ENCODE measurements at places on chromosomes 3 and 15.

GRCh38 chr3:66133853-66134445 lies 86.9 kb upstream of the SLC25A26 start:
- no peak for DNase-seq

DNA sequence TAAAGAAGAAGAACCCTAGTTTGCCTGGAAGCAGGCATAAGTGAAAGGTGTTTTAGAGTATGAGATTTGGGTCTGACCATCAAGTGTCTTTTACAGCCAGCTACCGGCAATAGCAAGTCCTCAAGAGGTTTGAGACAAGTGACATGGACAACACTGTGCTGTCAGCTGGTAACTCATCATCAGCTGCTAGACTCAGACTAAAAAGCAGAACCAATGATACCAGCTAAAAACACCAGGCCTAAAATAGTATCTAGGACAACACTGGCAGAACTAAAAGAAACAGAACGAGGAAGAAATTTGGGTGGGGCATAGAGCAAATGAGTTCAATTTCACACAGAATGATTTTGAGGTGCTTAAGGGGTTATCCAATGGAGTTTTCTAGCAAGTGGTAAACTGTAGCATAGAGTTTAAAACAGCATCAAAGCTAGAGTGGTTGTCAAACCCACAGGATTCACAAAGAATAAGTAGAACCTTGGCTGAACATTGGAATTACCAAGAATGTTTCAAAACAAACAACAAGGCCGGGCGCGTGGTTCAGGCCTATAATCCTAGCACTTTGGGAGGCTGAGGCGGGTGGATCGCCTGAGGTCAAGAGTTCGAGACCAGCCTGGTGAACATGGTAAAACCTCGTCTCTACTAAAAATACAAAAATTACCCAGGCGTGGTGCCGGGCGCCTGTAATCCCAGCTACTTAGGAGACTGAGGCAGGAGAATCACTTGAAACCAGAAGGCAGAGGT lies 3.9 kb downstream of the CIAO2A start:
- no peak for DNase-seq

DNA sequence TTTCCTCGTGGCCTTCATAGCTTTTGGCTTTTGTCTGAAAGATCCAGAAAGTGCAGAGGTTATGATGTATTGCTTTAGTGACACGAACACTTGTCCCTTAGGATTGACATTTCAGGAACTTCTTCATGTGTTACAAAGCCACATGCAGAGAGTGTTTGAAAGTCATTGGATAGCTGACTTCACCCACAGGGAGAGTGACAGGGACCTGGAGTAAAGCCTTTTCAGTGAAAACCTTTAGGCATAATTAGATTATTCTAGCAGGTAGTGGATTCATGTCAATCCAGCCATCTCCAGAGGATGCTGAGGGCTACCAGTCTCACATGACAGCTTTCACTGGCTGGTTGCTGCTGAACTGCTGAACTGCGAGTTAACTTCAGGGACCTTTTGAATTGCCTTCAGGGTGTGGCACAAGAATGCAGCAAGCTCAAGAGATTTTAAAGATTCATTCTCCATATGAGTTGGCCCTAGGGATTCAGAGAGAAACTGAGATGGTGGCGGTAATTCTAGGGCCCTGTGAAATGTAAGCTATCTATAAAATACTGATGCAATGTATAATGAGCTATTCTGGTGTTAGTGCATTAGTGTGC lies 267.0 kb upstream of the GOLIM4 start:
- DNase-seq, result no peak

DNA sequence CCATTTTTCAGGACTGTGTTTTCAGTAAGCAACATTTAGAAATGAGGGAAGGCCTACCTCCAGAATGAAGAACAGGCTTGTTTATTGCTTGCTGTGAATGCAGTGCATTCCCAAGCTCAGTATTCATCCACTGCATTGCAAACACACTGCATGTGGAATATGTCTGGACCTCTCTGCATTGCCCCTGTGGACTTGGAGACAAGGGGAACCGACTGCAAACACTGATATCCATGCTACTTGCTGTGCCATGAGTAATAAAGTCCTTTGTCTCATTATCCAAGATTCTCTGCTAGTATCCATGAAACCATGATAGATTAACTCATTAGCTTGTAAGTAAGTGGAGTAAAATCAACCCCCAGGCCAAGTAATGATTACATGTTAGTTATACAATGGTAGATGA lies 301.2 kb upstream of the NR2E3 start:
- DNase-seq, result no peak

DNA sequence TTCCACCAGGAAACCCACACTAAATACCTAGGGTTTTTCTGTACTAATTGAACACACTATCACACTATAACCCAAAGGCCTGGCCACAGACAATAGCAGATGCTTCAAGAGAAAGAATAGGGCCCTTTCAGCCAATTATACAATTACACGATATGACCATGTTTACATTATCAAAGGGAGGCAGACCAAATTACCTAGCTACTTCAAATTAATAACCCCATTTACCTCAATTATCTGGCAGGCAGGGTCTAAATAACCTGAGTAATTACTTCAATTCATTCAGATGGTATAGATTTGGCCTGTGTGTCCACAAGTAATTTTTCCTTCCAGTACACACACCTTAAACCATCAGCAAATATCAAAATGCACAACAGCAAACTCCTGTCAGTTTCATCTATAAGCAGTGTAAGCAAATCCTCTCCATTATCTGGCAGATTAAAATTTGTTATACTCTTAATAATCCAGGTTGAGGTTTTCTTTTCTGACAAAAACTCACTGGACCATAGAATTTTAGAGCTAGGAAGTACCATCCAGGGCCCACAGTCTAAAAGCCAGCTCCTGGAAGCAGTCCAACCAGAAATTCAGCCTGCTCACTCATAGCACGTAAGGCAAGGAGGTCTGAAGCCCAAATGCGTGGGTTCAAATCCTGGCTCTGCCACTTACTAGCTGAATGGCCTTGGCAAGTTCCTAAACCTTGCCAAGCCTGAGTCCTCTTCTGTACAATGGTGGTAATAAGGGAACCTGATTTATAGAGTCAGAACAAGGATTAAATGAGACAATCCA lies 51.8 kb downstream of the RFTN1 start:
- DNase-seq, result no peak

GRCh38 chr3:135440746-135441145 lies 524.8 kb upstream of the PPP2R3A start:
- DNase-seq, result no peak

GRCh38 chr3:26350853-26351252 lies 271.7 kb upstream of the LRRC3B start:
- no peak for DNase-seq

DNA sequence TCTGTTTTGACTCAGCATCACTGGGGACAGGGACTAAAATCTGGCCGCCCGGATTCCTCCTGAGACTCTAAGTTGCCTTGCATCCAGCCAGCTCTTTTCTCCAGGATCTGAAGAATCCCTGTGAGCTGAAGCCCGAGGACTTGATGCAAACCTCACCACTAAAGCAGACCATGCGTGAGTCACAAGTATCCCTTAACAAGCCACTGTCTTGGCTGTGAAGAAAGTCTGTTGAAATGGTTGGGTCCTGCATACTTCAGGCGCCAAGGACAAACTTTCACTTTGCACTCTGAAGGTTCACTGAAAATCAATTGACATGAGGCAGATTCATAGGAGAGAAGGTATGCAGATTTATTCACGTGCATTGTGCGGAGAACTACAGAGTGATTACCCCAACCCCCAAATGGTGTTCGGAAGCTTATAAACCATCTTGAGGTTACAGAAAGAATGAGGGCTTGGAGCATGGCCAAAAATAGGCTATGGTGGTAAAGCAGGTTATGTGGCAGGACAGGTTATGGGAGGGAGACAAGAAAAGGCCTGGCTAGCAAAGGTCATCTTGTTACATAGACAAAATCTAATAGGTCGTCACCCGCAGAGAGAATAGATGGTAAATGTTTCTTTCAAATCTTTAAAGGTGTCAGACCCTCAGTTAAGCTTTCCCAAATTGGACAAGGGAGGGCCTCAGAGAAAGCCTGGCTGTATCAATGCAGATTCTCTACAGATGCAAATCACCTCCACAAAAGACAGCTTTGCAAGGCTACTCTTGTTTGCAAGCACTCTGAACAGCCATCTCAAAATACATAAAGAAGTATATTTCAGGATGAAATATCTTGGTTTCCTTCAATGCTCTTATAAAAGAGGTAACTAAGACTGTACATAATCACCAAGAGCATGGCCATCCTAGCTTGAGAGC lies 126.3 kb upstream of the PLAAT1 start:
- DNase-seq, result no peak

DNA sequence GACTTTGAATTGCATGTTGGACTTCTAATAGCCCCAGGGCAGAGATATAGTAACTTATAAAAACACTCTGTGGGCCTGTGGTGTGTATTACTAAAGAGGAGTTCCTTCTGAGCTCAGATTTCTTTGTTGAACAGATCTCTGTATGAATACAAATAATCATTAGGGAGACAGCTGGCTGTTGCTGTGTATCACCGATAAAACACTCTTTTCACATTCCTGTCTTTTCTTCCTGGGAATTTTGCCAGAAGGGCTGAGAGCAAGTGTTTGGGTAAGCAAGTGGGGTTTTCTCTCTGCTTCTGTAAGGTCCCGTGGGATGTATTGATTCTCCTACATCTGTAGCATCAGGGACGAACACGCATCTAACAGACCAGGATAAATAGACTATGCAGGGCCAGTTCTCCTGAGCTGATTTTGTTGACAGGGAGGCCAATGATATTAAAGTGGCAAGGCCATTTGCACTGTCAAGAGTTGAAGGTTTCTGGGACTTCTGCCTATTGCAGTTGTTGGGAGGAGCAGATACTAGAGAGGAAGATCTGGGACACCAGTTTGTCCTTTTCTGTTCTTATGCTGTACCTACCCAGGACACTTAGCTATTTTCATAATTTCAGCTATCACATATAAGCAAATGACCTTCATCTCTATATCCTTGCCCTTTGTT lies 225.9 kb upstream of the CD96 start:
- no peak for DNase-seq

- peak; percentile 38 for DNase-seq
Measured at GRCh38 chr15:82832601-82833361, 23.4 kb downstream of the WHAMM start.

DNA sequence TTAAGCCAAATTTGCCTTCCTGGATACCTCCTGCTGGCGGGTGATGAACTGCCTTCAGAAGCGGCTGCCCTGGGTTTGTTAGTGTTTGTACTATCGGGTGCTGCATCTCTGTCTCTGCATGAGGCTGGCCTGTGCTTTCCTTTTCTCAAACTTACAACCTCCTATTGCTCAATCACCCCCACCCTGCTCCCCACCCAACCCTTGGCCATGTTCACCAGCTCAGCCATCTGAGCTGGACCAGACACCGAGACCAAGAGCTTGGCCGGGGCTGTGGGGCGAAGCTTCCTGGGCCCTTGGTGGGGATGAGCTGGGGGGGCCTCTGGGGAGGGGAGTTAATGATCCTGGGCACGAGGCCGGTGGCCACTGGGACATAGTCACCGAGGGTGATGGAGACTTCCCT lies 16.8 kb upstream of the FBLN2 start:
- no peak for DNase-seq

DNA sequence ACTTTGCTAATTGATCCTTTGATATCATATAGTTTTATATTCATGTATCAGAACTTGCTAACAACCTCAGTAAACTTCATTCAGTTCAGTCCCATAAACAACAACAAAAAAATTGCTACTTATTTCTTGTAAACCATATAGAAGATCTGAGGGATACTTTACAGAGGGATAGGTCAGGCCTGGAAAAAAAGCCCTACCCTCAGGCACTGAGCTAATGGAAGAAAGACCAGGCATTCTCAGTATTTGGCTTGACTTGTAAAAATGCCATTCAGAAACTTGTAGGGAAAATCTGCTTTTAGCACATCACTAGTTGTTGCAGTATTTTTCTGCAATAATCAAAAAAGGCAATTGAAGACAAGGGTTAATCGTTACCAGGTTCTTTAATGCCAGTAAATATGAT lies 33.1 kb downstream of the ARMC8 start:
- DNase-seq, result no peak

GRCh38 chr15:88187195-88187594 lies 69.3 kb downstream of the NTRK3 start:
- no peak for DNase-seq

DNA sequence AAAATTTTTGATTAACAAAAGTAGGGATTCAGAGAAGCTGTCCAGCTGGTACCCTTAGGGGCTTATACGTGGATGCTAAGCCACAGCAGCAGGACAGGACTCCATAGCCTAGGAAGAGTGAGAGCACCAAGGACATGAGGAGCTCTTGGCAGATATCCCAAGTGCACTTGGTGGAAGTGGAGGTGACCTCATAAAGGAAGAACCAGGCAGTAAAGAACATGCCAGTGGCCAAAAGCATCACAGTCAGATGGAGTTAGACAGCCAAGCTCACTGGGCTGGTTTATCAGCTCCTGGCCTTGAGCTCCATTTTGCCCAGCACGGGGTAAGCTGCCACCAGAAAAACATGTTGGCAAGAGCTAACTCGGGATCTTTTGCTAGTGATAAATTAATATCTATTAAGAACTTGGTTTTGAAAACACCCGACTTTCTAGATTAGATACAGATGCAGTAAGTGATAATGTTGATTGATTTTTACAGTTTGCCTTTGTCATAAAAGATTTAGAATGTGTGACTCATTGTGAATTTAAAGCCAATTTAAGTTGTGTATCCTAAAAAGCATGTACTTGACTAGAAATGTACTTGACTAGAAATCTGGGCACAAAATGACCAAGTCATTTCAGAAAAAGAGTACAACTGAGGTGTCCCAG lies 108.0 kb downstream of the CMSS1 start:
- no peak for DNase-seq

- no peak for DNase-seq
Measured at GRCh38 chr3:47870702-47871260, 67.8 kb downstream of the DHX30 start.

- no peak for DNase-seq
Measured at GRCh38 chr3:162130582-162130981, 634.0 kb downstream of the OTOL1 start.

DNA sequence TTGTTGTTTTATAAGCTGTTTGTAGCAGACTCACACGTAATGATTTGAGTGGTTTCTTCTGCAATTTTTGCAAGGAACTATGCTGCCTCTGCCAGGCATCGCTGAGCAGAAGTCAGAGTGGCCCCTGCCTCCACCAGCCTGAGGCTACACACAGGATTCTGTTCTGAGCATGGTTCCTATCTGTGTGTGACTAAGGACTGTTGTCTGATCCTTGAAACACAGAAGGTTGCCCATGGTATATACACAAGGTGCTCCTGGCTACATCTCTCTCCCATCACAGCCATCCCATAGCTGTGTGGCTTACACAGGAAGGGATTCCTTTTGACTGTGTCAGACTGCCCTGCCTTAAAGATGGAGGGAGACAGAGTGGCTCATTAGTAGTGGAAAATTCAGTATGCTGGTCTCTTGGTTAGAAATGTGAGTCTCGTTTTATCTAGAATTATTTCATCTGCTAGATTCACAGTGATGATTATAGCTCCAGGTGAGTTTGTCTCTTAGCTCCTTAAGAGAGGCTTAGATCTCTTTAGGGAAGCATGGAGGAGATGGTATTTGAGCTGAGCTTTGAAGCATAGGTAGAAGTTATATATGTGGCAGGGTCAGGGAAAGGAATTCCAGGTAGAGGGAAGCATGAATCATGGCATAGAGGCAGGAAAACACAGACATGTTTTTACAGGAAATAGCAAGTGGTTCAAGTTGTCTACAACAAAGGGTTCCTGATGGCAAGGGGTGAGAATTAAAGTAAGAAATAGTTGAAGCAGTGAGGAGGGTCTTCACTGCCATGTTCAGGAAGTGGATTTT lies 37.5 kb downstream of the SNAPC5 start:
- no peak for DNase-seq

All from stimulated activated CD4-positive, alpha-beta T cell treated with anti-CD3 and anti-CD28 coated beads, Interleukin-1b, Interleukin-23, amount 100 ng/mL, for 48 hours (primary cell).